ENCODE measurements at places on chromosomes 7 and 10.

DNA sequence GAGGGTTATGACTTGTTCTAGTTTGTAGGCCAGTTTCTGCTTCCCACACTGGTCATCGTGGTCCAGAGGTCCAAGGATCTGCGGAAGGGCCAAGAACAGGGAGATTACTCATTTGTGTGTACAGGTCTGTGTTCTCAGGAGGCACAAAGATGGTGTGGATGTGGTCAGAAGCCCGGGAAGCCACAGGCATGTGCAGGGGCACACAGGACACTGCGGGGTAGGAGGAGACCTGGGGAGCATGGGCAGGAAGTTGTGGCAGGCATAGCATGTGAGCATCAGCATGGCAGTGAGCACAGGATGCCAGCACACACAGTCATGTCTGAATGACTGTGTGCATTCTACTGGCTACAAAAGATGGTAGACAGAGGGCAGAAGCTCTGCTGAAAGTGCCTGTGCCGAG, 445.8 kb downstream of the PLXNA4 start:
- DNase-seq, result no peak

- no peak for DNase-seq
Observed at GRCh38 chr10:133249094-133249780, 11.6 kb downstream of the VENTX start.

GRCh38 chr7:36639826-36640225, 84.5 kb downstream of the AOAH start:
- DNase-seq, result no peak

GRCh38 chr10:24912215-24912614, 40.2 kb downstream of the PRTFDC1 start:
- no peak for DNase-seq

DNA sequence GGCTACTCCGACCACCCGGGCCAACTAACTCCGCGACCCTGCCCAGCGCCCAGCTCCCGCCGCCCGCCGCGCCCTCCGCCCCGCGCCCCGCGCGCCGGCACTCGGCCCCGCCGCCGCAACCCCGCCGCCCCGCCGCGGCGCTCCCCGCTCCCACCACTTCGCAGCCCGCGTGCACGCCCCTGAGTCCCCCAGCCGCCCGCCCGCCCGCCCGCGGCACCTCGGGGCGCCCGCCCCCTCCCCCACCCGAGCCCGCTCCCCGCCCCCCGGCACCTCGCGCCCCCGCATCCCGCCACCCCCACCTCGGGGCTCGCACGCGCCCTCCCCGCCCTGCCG, 598 bp downstream of the JAZF1 start:
- no peak for DNase-seq

DNA sequence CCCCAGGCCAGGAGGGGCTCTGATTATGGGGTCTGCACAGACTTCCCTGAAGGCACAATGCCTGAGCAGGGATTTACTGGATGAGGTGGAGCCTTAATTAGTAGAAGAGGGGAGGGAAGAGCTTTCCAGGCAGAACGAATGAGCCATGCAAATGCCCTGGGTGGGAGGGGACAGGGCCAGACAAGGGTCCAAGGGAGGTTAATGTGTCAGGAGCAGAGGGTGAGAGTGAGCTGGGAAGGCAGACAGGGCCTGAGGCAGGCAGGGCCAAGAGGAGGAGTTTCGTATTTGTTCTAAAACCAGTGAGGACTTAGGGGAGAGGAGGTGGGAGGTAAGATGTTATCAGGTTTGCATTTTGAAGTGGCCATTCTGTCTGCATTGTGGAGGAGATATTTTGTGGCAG, 65.3 kb downstream of the NPY start:
- DNase-seq, result no peak

DNA sequence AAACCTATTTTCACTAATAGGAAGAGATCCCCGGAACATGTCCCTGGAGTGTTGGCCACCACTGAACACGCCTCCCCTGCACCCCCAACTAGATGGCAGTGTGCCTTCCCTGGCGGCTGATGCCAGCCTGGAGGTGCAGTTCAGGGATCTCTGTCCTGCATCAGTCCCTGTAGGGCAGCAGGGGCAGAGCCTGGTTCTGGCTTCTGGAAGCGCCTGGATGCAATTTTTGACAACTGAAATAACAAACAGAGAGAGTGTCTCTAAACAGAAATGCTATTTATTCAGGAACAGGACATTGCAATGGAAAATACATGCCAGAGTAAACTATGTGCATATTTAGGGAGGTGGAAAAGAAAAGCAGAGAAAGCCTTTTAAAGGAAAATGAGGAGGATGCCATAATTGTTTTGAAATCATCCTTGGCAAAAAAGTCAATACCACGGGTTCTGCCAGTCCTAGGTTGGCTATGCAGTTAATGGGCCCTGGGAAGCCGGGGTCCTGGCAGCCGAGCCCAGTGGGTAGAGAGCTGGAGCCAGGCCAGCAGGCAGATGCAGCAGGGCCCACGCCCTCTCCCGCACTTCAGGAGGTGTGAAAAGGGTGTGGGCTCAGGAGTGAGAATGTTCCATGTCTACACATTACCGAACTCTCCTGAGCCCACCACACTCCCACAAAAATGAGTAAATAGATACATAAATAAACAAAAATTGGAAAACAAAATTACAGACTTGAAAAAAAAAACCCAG, 18.5 kb downstream of the ANTXRL start:
- DNase-seq, result no peak

DNA sequence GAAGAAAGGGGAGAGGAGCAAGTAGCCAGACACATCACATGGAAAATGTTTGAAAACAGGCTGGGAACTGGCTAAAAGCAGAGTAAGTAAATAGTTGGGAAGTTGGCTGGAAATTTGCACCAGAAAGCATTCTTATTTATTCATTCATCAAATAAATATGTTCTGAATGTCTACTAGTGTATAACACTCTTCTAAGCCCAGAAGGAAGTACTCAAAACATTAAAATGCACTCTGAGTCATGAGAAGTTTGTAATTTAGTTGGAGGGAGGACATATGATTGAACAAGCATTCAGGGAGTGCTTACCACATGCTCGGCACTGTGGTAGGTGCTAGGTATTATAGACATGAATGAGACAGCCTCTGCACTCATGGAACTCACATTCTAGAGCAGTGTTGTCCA, 37.0 kb upstream of the CNNM1 start:
- no peak for DNase-seq

- DNase-seq, result peak; percentile 23
Observed at GRCh38 chr7:5997210-5997808, 11.5 kb downstream of the PMS2 start.

All from stimulated activated CD8-positive, alpha-beta memory T cell treated with anti-CD3 and anti-CD28 coated beads, Interleukin-2, amount 100 ng/mL, for 1 hour (primary cell).